ENCODE measurements at places on chromosomes 4 and X.

- no peak for DNase-seq
Observed at GRCh38 chrX:7654316-7654715, 188.7 kb upstream of the VCX start.

DNA sequence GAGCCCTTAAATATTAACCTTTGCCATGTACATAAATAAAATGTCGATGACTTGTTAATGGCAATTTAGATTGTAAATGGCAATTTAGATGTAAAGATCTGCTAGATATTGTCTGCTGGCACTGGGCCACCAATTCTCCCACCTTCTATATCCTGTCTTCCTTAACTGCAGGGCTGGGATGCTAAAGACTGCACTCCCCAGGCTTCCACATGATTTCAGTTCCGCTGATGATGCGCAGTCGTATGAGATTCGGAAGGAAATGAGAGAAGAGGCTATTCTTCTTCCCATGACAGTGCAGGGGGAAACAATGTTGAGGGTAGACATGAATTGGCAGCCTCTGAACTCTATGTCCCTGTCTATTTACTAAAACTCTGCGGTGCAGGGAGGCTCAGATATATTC lies 55.7 kb downstream of the PITX2 start:
- no peak for DNase-seq

DNA sequence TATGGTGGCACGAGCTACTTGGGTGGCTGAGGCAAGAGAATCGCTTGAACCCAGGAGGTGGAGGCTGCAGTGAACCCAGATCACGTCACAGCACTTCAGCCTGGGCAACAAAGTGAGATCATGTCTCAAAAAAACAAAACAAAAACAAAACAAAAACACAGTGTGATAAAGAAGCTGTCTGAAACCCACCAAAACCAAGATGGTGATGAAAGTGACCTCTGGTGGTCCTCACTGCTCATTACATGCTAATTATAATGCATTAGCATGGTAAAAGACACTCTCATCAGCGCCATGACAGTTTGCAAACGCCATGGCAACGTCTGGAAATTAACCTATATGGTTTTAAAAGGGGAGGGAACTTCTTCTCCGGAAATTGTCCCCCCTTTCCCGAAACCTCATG lies 29.4 kb upstream of the OPHN1 start:
- DNase-seq = no peak

GRCh38 chr4:44623676-44624075 lies 27.7 kb downstream of the YIPF7 start:
- peak; percentile 13 for DNase-seq

DNA sequence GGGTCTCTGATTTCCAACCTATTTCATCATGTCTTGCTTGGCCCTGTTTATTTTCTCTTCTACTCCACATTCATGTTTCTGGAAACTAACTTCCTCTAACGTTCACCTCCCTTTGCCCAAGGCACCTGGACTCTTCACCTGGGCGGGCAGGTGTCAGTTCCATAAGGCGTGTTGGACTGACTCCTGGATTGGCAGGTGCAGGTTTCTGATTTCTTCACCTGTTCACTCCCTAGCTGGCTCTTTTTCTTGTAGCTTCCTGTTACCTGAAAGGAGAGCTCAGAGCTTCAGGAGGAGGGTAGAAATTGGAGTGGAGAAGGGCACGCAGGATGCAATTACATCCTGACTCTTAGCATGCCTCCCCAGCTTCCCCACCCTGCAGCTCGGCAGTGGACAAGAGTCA lies 350.8 kb upstream of the KLF3 start:
- DNase-seq = no peak

GRCh38 chr4:70754470-70754869 lies 32.7 kb downstream of the RUFY3 start:
- no peak for DNase-seq

DNA sequence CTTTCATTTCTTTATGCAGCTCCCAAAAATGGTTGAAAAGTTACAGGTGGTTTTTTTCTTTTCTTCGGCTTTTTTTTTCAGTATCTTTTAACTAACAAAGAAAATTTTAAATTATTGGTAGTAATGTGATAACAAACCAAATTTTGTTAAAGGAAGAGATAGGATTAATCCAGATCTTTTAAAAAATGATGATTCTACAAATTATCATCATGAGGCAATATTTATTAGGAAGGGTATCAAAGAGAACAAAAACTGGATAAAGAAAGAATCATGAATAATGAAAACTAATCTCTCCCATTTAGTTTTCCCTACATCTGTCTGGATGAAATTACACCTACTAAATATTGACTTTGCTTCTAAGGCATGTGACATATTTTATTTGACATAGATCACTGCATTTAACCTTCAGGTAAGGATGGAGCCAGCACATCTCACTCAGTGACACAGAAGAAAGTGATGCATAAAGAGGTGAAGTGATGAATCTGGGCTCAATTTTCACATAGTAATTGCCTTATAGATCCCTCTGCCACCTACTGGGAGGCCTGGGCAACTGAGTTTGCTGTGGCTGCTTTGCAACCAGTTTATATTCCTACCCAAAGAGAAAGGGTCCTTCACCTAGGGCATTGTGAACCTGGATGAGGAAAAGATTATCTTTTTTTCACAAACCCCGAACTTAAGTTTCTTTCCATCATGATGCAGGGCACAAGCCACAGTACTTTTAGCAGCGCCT lies 155.6 kb downstream of the HNRNPD start:
- no peak for DNase-seq

DNA sequence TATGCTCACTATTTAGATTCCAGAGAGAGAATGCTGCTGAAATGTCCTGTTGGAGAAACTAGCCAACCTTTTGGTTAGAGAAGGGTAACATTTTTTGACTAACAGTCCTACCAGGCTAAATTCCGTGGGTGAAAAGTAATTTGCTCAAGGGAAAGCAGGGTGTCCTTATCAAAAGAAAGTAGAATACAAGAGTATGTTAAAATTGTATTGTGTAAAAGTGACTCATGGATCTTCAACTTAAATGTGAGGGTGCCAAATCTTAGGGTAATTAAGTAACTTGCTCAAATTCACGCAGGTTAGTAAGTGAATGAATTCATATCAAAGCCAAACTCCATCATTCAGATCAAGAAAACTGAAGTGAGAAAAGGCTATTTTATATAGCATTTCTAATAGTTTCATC lies 81.7 kb downstream of the PCDH7 start:
- no peak for DNase-seq

GRCh38 chr4:31391976-31392375 lies 671.8 kb downstream of the PCDH7 start:
- no peak for DNase-seq

GRCh38 chr4:107094332-107094731 lies 58.2 kb upstream of the DKK2 start:
- DNase-seq = no peak

GRCh38 chrX:15815779-15816437 lies 25.6 kb downstream of the ZRSR2 start:
- DNase-seq = no peak

DNA sequence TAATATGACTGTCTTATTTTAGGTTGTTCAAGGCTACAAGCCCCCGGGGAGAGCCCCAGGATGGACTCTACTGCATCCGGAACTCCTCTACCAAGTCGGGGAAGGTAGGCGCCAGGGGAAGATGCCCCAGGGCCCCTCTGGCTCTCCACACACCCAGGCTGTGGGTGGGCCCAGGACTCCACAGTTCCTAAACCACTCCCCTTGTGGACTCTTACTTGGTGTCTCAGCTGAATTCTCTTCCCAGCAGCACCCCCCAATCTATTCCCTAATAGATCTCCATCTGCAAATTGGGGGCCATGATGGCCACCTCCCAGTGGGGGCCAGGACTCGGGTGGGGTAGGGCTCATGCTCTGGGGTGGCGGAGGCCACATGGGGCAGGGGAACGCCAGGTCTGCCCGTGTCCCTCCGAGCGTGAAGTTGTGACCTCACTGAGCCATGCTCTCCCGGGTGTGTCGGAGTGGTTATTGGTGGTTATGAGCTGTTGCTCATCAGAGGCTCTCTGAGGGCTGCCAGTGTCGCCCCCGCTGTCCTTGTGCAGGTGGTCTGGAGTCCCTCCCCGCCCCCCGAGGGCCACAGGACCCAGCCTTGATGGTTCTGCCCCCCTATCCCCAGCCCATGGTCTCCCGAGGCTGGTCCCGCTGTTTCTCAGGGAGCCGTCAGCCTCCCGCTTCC lies 11.2 kb upstream of the ADD1 start:
- no peak for DNase-seq

- no peak for DNase-seq
Observed at GRCh38 chrX:133723930-133724329, 261.5 kb downstream of the GPC3 start.

GRCh38 chr4:164482092-164482404 lies 271.9 kb upstream of the SMIM31 start:
- DNase-seq = no peak

DNA sequence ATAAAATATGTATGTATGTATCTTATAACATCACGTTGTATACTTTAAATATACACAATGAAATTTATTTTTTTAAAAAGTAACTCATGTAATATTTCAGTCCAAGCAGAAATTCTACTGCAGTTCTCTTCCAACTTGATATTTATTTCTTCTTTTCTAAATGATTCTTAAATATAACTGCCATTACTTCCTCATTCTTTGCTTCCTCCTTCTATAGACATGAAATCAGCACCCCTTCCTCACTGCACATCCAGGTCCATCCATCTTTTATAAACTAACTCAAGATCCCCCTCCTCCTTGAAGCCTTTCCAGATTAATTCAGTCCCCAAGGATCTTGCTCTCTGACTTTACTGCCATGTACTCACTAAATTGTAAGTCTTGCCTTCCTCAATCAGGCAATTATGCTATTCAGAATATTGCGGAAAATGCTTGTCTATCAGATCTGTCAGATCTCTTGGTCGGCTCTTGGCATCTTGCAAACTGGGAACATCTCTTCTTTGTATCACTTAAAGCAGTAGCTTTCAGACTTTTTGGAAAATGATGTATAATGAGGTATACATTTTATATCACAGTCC lies 3.7 kb downstream of the GPRIN3 start:
- DNase-seq = no peak

DNA sequence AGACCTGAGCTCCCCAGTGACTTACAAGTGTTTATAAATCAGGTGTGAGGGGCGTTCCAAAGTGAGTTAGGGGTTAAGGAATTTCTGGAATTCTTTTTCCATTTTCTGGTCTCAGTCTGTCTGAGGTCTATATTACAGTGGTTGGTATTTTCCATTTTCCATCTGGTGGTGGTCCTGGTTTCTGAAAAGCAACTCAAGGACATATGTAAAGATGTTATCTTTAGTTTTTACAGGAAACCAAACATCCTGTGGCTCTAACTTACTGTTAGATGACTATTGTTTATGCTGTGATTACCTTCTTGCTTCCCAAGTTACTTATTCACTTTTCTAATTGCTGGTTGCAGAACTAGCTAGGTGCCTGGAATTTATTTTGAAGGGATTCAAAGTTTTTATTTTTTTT lies 53.5 kb upstream of the IL21 start:
- DNase-seq = no peak

- no peak for DNase-seq
Observed at GRCh38 chr4:125331116-125331515, 16.4 kb downstream of the FAT4 start.

DNA sequence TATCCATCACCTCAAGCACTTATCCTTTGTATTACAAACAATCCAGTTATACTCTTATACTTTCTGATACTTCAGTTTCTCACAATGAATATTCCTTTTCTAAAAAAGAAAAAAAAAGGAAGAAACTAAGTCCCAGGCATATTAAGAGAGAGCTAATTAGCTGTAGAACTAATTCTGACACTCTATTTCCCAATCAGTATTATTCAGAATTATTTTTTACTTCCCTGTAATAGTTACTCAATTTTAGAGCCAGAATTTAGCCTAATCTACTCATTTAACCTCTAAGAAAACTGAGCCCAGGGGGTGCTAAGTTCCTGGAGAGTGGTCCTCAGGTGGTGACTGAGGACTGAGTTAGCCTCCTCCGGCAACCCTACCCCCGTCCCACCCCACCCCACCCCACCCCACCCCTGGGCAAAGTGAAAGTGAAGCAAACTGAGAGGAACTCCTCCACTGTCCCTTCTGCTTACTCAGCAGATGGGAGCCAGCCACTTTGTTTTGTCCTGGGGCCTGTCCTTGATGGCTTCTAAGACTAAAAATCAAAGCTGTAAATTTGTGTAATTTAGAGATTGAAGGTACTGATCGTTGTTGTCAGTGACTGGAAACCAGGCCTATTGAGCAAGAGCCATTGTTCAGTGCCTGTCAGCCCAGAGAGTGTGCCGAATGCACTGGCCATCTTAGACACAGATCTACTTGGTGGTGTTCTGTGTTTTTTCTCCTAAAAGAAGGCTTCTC lies 162.1 kb downstream of the CBR4 start:
- no peak for DNase-seq

DNA sequence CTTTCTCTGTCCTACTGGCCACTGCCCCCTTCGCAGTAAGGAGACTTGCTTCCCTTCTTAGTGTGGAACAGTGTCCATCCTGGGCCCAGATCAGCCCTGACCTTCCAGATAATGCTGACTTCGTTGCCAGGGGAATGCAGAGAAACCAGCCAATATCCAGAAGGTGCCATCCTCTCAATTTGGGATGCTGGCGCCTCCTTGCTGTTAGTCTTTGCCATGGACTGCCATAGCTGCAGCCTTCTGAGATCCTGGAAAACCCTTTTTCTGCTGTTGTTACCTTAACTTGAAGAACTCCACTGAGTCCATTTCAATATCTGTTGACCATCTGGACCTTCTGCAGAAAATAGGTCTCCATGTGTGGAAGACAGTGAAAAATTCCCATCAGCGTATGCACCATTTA lies 21.8 kb downstream of the RAI2 start:
- DNase-seq = no peak

DNA sequence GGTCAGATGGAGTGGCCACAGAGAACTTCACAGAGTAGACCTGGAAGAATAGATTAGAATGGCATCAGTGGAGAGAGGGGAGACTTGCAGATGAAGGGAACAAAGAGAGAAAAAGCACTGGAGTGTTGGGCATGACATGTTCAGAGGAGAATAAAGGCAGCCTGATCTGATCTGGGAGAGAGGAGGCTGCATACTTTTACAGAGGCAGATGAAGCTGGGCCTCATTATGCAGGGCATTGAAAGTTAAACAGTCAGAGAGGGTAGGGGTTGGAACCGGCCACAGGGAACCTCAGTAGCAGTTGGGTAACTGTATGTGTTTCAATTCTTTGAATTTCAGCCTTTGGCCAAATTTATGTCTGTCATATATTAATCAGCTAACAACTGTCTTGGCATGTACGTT lies 61.2 kb downstream of the SH3BGRL start:
- no peak for DNase-seq

GRCh38 chr4:53908661-53909078 lies 155.7 kb downstream of the CHIC2 start:
- no peak for DNase-seq

DNA sequence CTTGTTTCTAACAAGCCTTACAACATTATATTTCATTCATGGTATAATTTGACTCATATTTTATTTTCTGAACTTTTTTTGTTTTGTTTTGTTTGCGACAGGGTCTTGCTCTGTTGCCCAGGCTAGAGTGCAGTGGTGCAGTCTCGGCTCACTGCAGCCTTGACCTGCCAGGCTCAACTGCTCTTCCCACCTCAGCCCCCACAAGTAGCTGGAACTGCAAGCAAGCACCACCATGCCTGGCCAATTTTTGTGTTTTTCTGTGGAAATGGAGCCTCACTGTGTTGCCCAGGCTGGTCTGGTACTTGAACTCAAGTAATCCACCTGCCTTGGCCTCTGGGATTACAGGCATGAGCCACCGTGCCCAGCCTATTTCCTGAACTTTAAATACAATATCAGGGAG lies 42.5 kb downstream of the GRID2 start:
- DNase-seq = no peak

- no peak for DNase-seq
Observed at GRCh38 chr4:2497931-2498330, 29.0 kb downstream of the RNF4 start.
